ENCODE measurements at places on chromosomes 4 and X.

GRCh38 chr4:70449220-70449619 is 22.8 kb upstream of the MUC7 start:
- peak; percentile 13 for DNase-seq

GRCh38 chrX:86215260-86215659 is 67.0 kb downstream of the DACH2 start:
- DNase-seq = no peak

- DNase-seq = no peak
Measured at GRCh38 chr4:177356206-177356605, 46.5 kb downstream of the NEIL3 start.

DNA sequence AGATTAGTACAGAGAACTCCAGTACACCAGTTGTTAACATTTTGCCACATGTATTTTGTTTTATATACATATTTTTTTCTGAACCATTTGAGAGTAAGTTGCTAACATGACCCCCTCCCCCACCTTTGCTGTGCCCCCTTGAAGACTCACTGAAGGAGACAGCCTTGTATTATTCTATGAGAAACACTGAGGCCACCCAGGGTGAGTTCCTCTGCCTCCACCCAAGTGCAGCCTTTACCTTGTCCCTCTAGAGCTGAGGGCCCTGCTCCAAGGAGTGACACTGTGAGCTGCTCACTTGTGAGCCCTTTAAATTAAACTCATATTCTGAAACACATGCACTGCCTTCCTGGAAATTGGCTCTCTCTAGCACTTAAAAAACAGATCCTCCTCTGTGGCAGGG is 21.1 kb downstream of the KIT start:
- DNase-seq = no peak

DNA sequence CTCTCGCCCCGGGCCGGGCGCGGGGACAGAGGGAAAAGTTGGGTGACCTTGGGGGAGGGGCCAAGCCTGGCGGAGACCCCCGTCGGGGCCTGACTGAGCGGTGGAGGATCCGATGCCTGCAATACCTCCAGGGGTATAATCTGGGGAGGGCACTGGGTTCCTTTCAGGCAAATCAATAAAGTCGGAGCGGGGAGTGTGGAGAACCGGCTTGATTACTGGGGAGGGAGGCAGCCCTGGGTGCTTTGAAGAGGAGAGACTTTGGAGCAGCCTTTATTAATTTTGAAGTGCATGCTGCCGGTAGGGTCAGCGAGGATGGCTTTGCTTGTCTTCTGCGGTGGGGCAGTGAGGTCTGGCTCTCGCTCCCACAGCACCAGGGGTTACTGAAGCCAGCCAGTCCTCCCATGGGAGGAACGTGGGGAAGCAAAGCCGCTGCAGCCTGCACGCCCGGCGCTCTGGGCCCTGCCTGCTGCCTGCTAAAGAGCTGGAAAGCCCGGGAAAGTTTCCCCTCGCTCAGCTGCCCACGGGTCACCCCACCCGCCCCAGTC is 403 bp upstream of the LGI2 start:
- no peak for DNase-seq

GRCh38 chrX:101078716-101079598 is at the start of gene TMEM35A:
TMEM35A (plus strand) TSS chrX:101078879; CDS start chrX:101079003, 124 bp downstream.
- no peak for DNase-seq

- DNase-seq = no peak
Measured at GRCh38 chrX:153670748-153671588, 2.6 kb downstream of the PNCK start.

DNA sequence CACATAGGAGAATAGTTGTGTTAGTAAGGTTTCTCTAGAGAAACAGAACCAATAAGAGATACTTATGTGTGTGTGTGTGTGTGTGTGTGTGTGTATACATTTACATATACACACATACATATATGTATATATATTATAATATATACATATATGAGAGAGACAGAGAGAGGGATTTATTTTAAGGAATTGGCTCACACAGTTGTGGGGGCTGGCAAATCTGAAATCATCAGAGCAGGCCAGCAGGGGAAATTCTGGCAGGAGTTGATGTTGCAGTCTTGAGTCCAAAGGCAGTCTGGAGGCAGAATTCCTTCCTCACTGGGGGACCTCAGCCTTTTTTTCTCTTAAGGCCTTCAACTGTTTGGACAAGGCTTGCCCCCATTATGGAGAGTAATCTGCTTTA is 38.6 kb upstream of the NHS start:
- DNase-seq = no peak

GRCh38 chrX:54930291-54931049 is 9.8 kb downstream of the TRO start:
- DNase-seq = no peak

- DNase-seq = no peak
Measured at GRCh38 chr4:89800527-89801103, 36.3 kb downstream of the SNCA start.

GRCh38 chr4:96649536-96649935 is 809.6 kb downstream of the PDHA2 start:
- DNase-seq = no peak

- DNase-seq = no peak
Measured at GRCh38 chr4:139167774-139168444, 9.1 kb downstream of the ELF2 start.

DNA sequence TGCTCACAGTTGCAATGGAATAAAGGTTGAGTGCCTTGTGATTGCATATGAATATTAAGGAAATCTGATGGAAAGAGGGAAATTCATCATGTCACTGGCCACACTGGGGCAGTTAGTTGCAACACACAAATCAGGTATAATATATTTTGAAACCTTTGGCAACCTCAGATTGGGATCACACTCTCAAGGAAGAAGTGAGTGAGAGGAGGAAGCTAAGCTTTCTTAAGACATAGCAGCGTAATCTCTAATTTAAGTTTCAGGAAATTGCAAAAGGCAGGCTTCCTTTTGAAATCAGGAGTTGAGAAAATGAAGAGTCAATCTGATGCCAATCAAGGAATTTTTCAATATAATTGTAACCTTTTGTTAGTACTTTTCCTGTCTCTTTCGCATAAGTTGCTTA is 12.3 kb upstream of the CLTRN start:
- DNase-seq = no peak

DNA sequence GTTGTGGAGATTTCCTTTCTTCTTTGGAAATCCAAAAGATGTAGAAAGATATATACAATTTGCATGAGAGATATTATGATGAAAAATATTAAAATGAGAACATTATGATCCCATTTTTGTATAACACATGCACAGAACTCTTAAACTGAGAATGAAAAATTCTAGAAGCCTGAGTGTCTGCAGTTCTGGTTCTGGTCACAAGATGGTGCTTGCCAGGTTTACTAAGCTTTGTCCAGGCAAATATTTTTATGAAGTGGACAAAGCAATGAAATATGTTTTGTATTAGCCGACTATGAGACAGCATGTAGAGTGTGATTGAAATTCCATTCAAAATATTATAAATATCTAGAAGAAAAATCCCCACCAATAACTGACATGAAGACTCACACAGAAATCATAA is 2.2 kb downstream of the PWWP3B start:
- DNase-seq = no peak

DNA sequence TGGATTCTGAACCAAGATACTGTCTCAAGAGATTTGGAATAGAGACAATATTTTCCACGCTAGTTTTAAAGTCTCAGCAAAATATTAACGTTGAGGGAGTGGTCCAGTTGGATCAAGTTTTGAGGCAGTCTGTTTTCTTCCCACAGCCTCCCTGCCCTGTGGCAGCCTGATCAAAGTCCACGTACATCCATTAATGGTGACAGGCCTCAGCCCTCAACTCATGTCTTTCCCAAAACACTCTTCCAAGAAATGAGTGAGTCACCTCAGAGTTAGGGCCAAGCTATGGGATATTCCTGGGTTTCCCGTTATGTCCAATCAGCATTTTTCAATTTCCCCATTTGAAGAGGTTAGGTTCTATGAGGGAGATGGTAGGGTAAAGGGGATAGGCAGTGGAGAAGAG is 28.5 kb downstream of the EGFL6 start:
- DNase-seq = no peak

- no peak for DNase-seq
Measured at GRCh38 chr4:106493086-106493485, 124.5 kb upstream of the GIMD1 start.

- DNase-seq = no peak
Measured at GRCh38 chr4:57051524-57051923, 58.7 kb downstream of the IGFBP7 start.

DNA sequence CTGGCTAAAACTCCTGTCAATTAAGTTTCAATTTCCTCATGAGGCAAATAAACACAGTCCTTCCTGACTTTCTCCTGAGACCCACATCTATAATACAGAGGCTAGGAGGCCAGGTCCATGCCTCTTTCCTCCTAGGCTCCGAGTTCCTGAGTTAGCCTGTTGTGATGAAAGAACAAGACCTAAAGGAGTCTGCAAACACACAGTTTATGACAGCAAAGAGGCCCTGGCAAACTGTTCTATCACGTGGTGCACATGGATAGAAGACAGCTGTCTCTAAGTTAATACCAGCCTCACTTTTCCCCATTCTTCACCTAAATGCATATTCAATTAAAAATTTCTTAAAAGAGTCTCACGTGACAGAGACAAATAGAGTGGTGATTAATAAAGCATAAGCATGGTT is 145.2 kb downstream of the TET2 start:
- DNase-seq = no peak

- no peak for DNase-seq
Measured at GRCh38 chrX:21590012-21590776, 67.9 kb downstream of the KLHL34 start.

DNA sequence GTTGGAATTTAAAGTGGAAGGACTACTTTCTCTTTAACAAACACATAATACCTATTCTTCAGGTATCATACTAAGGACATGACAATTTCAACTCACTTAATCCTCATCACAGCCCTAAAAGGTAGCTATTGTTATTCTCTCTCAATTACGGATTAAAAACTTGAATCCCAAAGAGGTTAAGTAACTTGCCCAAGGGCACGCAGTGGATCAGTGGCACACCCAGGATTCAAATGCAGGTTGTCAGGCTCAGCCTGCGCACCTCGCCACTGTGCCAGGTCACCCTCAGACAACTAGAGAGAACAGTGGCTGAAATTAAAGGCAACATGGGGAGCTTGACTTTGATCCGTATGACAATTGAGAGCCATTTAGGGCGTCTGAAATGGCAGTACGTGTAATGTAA is 67.6 kb downstream of the MFAP3L start:
- DNase-seq = no peak

- no peak for DNase-seq
Measured at GRCh38 chr4:79241846-79242245, 84.0 kb downstream of the NAA11 start.

GRCh38 chr4:154140869-154141268 is 350.7 kb downstream of the DCHS2 start:
- DNase-seq = no peak

DNA sequence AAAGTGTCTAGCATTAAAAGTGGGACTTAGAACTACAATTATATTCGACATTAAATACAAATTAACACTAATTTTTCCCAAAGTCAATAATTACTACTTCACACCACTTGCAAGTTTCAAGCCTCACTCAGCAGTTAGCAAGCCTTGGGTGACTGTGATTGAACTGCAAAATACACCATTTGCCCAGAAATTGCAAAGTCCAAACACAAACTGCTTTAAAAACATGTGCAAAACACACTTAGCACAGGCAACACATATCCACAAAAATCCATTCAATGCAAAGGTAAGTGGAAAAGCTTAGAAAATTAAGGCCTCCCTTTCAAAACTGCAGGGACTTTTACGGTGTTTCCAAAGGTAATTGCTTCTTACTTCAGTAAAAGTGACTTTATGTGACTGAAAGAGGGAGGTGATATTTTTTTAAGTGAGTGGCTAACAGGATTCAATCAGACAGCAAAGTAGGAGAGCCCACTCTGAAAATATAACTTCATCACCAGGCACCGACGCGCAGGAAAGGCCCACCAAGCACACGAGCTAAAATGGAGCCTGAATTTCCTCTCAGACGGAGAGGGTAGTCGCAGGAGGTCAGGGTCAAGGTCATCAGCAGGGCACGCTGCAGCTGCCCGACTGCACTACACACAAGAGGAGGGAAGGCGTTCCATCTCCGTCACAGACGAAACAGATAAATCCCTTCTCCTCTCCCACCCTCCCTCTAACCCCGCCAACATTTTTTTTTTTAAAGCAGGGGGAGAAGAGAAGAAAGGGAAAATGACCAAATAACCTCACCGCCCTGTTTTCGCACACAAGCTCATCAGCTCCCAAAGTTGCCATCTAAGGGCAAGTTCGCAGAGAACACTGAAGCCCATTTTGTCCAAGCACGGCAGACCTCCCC is 3.1 kb downstream of the ZNF827 start:
- peak; percentile 48 for DNase-seq

GRCh38 chr4:74543231-74543781 is 98.4 kb downstream of the AREG start:
- DNase-seq = peak; percentile 9

DNA sequence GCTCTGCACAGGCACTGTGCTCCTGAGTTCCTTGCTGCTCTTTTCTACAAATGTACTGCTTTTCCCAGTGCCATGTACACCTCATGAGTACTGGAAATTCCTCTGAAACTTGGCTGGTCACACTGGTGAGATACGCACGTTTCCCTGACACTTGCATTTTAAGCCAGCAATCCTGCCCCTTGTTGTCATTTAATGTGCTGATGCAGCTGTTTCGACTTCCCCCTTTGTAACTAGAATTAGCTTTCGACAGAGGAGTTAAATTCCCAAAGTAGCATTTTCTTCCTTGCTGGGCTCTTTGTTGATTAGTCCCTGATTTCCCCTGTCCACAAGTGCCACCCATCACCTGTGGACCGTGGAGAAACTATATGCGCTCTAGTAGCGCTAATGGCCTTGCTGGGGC is 77.5 kb downstream of the IQCM start:
- no peak for DNase-seq

DNA sequence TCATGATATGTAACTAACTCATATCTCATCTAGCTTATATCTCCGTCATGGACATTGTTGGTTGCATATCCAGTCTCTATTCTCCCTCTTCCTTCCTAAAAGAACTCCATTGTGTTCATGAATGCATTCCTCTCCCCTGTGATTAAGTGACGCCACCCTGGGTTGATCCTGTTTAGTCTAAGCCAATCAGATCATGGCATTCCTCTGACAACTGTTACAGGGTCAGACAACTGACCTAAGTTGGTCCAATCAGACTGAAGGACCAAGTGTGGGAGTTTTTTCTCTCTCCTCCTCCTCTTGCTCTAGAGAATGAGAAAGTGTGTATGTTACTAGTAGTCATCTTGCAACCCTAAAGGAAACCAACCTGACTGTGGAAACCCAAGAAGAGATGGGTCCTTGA is 3.6 kb downstream of the APOO start:
- no peak for DNase-seq

- DNase-seq = no peak
Measured at GRCh38 chrX:18598413-18598812, 73.5 kb downstream of the RS1 start.

- DNase-seq = no peak
Measured at GRCh38 chr4:108512615-108513505, 107.5 kb upstream of the RPL34 start.

DNA sequence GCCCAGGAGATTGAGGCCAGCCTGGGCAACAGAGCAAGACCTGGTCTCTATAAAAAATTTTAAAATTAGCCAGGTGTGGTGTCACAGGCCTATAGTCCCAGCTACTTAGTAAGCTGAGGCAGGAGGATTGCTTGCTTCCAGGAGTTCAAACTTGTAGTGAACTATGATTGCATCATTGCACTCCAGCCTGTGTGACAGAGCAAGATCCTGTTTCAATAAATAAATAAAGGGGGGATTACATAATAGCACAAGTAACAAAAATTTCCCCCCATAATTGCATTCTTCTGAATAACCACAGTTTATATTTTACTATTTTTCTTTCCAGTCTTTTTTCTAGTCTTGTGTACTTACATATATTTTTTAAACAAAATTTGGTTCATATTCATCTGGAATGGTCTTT is 135.6 kb downstream of the CHIC2 start:
- DNase-seq = no peak

GRCh38 chrX:71228063-71228642 is 5.1 kb downstream of the GJB1 start:
- DNase-seq = no peak

Measured in GM12878 (cell line).